ENCODE measurements at places on chromosomes 1 and 21.
A peak's percentile ranks its signal among the peaks of the same experiment; 100 is the strongest.

- no peak for DNase-seq
Observed at GRCh38 chr1:245067257-245067656, 87.5 kb upstream of the KIF26B start.

DNA sequence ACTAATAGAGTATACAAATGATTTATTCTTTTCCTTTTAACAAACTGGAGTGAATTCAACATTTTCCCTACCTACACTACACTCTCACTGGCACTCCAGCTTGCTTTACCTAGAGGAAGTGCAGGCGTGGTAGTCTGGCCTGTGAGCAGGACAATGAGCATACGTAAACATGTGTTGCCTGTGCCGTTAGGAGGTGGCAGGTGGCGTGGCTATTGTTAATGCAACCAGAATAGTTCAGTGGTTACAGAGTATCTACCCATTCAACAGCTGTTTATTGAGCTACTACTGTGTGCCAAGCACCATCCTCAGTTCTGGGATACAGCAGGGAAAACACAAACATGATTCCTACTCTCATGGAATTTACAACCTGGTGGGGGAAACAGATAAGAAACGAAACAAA is 299.7 kb upstream of the KAZN start:
- DNase-seq = no peak

GRCh38 chr1:85734931-85735330 is 26.7 kb upstream of the ZNHIT6 start:
- no peak for DNase-seq

GRCh38 chr1:113118266-113118665 is 45.3 kb downstream of the LRIG2 start:
- DNase-seq = no peak

- no peak for DNase-seq
Observed at GRCh38 chr1:215104283-215104682, 21.7 kb downstream of the KCNK2 start.

DNA sequence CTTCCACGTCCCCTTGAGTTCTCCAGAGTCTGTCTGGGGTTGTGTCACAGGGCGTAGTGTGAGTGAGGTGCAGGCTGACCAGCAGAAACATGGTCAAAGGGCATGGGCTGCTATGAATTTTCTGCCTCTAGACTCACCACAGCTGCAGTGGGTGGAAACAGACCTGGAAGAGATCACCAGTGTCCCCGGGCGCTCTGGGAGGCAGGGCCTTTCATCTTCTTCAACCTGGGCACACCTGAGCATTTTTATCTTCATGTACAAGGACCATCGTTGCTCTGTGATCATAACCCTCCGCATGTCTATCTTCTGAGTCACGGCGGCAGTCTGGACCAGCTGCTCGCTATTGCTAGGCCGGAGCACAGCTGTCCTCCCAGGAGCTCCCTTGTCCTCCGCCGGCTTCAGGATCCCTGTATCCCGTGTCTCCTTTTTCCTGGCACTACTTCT is 29.6 kb downstream of the DEGS1 start:
- DNase-seq = no peak

- no peak for DNase-seq
Observed at GRCh38 chr1:178784131-178784536, 59.1 kb downstream of the RALGPS2 start.

- peak; percentile 32 for DNase-seq
Observed at GRCh38 chr1:10204003-10204642, 6.2 kb upstream of the KIF1B start.

DNA sequence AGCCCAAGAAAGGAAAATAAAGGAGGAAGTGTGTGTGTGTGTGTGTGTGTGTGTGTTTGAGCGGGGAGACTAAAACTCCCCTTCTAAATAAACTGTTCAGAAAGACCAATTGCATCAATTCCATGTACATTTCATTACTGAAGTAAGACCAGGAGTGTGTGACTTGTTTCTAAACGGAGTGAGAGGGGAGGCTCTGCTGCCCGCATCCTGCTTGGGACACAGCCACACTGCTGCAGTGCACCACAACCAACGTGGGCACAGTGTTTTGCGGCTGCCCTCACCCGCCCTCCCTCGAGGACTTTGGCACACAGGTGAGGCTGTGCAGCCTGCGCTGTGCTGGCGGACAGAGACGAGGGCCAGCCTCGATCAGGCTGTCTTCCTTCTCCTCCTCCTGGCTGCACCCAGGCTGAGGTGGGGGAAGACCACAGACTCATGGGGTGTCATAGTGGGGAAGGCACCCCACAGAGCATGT is 31.0 kb upstream of the H6PD start:
- no peak for DNase-seq

- DNase-seq = no peak
Observed at GRCh38 chr1:230108580-230108979, 41.5 kb downstream of the GALNT2 start.

DNA sequence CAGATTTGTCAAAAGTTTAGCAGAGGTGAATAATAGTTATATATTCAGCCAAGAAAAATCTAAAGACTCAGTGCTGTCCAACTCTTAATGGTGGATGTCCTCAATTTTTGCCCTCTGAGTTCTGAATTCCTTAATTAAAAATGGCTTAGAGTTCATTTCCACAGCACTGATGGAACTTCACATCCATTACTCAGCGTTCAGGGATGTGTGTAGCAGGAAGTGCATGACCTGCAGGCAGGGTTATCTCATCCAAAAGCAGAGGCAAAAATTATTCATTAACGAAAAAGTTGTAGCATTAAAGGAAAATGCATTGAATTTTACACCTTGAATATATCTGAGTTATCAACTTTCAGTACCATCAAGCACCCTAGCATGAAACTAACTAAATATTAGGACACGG is 96.7 kb downstream of the ZP4 start:
- no peak for DNase-seq

DNA sequence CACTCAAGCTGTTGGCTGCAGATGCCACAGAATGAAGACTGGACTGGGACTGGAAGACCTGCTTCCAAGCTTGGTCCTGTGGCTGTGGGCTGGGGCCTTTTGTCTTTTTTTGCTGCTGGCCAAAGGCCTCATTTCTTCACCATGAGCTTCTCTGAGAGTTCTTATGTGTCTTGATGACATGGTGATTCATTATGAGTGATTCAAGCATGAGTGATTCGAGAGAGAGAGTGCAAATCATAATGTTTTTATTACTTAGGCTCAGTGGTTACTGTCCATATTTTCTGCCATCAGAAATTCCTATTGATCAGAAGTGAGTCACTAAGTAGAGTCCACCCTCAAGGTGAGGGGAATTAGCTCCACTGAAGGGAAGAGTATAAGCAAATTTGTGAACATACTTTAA is 94.0 kb downstream of the PCP4 start:
- DNase-seq = no peak

DNA sequence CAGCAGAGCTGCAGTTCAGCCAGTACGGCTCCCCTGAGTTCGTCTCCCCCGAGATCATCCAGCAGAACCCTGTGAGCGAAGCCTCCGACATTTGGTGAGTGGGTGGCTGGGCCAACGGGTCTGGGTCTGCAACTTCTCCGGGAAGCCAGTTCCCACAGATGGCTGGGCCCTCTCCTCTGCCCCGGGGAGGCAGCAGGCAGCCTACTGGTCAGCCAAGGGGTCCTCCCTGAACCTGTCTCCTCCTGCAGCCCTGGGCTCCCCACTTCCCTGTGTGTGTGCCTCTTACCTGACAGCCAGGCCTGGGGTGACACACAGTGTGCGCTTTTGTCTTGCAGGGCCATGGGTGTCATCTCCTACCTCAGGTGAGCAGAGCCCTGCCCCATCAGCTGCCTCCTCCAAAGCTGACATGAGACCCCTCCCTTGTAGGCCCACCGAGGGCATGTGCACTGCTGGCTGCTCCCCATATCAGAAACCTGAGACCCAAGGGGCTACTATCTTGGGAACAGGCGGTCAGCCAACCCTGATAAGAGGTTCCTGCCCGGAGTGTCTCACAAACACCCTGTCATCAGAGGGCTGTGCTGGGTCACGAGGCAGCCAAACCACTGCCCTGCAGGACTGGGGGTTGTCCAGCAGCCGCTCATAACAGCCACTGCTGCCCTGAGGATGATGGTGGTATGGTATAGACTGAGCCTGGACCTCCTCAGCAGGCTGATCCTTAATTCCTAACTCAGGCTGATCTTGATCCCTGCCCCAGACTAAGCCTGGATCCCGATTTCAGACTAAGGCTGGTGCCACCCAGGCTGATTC is 37.6 kb downstream of the TRIM11 start:
- no peak for DNase-seq

DNA sequence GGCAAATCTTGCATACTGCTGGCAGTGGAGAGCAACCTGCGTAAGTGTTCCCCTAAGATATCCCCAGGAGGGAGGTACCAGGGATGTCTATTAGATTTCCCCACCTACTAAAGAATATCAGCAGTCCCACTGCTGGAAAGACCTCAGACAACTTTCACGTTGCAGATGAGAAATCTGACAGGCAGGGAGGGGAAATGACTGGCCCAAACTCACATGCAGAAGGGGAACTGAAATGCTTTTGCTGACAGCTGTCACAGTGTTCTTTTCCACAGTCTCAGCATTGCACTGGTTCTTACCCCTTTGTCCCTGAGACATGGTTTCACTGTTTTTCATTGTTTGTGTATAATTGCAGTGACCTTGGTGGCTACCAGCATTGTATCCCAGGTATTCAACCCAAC is 84.8 kb upstream of the ATP1A1 start:
- no peak for DNase-seq

DNA sequence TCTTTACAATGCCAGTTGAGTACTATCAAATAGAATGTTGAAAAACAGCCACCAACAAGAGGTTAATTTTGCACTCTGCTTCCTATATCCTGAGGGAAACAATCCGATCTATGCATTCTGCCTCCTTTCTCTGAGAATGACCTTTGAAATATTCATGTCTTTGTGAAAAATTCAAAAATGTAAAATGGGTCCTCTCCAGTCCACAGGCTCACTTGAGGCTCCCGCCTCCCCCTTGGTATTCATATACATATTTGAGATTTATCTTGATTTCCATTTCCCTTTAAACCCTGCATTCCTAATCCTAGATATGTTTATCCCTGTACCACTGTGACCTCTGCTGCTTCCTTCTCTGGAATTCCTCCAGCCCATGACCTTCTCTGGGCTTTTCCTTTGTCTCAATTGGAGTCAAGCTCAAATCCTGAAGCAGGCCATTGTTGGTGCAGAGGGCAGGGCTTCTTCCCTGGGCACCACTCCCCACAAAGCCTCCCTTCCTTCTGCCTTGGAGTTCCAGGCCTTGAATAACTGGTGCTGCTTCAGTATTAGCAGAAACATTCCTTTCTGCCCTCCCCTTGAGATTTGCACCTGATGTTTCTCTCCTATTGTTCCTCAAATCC is 296.8 kb downstream of the PBX1 start:
- DNase-seq = no peak

- no peak for DNase-seq
Observed at GRCh38 chr1:21647431-21648351, 21.5 kb downstream of the RAP1GAP start.

- no peak for DNase-seq
Observed at GRCh38 chr1:176669782-176670181, 206.8 kb downstream of the PAPPA2 start.

DNA sequence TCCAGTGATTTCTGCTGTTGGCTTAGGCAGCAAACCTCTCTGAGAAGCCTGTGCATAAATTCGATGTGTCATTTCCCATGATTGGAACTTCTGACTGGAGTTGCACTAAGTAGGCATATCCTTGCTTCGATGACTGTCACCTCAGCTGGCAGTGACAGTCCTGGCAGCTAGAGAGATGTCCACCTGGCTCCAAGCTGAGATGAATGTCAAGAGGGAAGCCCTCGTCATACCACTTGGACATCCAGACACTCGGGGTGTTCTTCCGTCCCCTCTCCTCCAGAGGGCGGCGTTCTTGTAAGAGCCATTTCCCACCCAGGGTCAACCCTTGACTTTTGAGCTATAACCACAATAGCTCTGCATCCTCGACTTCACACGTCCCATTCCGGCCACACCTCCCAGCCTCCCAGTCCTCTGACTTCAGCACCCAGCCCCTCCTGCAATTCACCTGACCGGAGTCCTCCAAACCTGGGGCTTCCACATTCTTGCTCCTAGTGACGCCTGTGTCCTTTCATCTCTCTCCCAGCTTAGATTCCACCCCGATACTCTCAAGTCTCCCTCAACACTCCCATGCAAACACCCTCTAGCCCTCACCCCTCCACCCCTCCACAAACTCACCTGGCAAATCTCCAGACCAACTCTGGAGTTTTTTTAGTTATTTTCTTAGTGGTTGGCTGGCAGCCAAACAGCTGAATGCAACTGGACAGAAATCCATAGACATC is 17.3 kb downstream of the CA6 start:
- no peak for DNase-seq

GRCh38 chr1:101980974-101981373 is 15.8 kb downstream of the OLFM3 start:
- DNase-seq = no peak

- peak; percentile 81 for DNase-seq
Observed at GRCh38 chr1:156608036-156608674, 6.9 kb upstream of the GPATCH4 start.

DNA sequence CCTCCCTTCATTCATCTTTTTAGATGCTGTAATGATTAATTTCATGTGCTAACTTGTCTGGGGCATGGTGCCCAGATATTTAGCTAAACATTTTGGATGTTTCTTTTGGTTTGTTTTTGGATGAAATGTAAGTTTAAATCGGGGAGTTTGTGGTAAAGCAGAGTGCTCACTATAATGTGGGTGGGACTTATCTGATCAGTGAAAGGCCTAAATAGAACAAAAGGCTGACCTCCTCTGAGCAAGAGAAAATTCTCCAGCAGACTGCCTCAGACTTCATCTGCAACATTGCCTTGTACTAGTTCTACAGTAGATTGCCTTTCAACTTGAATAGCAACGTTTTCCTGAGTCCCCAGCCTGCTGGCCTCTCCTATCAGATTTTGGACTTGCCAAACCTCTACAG is 183.6 kb downstream of the S1PR1 start:
- no peak for DNase-seq

DNA sequence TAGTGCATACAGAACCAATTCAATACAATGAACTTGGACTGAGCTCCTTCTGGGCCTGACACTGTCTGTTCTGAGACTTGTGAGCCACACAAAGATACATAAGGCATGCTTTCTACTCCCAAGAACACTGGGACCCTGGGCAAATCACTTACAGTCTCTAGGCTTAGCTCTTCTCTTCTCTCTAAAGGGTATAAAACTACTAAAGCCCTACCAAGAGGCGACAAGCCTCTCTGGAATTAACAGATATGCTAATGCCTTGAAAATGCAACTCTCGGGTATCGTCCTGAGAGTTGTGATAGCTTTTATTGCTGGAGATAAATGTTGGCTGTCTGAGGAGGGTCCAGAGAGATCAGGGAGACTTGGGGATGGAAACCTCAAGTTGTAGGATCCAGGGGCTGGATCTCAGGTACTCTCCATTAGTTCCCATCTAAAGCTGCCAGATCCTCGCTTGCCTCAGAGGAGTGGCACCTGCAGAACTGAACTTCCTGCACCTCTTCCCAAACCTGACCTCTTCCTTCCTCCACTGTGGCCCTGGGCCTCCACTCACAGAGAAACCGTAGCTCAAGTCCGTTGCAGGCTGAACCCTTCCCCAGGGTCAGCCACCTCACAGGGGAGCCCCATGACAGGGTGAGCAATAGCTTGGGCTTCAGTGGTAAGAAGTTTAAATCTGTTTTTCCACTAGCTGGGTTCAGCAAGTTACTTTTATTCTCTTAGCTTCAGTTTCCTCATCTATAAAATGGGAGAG is 11.5 kb upstream of the CFAP45 start:
- no peak for DNase-seq
